Right lung (tissue), 10 donors: ENCODE measurements at places on chromosomes 1 and 21. TPM values are rescaled to one million over a fixed set of nuclear protein-coding genes. Genes with fewer than 3 reads are reported as not detected.
A peak's percentile ranks its signal among the peaks of the same experiment; 100 is the strongest.

CHODL gene
- polyA plus RNA-seq = 2.6 TPM

IGSF3 gene
- polyA plus RNA-seq = 50.1 TPM

MAP10 gene
- polyA plus RNA-seq = 4.6 TPM

CRYAA gene
- not detected for polyA plus RNA-seq

CLSTN1 gene
- polyA plus RNA-seq = 82.7 TPM

APOBEC4 gene
- polyA plus RNA-seq = 1.3 TPM

WNT2B gene
- polyA plus RNA-seq = 6.3 TPM

TMPRSS15 gene
- not detected for polyA plus RNA-seq

DNA sequence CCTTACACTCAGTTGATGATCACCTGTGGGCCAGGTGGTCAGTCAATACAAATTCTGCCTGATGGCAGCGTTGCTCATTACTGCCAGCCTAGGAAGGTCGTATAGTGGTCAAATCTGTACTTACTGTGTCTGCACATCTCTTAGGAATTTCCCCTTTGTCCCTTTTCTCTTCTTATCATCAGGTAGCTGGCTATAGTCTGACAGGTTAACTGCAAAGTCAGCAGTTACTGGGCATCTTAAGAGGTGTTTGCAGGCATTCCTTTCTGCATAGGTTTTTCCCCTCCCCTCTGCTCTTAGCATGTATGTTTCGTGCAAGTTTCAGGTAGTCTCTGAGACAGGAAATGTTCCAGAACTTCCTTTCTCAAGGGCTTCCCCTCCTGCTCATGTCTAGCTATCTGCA lies 298.7 kb downstream of the LRRIQ3 start:
- no peak for DNase-seq

GRCh38 chr21:40985370-40985769 lies 138.4 kb upstream of the DSCAM start:
- DNase-seq = no peak

- no peak for DNase-seq
Measured at GRCh38 chr1:29883411-29883832, 647.1 kb downstream of the PTPRU start.

- no peak for DNase-seq
Measured at GRCh38 chr21:25871566-25871965, 136.8 kb downstream of the GABPA start.

DNA sequence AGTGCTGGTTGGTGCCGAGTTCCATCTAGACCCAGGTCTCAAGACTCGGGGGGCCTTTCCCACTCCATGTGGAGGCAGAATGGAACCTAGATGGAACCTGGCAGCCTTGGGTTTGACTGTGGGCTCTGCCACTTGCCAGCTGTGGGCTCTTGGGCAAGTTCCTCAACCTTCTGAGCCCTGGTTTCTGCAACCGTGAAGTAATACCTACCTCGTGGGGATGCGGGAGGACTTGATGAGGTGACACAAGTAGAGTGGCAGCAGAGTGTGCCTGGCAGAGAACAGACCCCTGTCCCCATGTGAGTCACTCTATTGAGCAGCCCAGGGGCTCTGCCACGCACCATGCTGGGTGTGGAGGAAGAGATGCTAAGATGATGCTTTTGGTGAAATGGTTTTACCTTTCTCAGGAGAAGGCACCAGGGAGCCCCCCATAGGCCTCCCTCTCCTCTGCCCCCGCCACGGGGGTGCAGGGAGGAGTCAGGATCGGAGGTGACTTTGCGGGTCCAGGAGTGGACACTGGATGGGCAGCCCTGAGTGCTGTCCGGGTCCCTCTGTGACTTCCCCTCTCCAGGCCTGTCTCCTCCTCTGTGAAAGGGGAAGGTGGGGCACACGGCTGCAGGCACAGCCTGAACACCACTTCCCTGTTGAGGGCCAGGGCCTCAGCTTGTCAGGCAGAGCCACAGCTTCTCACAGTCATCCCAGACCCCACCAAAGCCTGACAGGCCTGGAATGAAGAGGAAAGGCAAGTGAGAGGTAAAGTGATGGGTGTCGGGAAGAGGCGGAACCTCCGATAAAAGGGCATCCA lies 36.7 kb upstream of the EDN2 start:
- DNase-seq = no peak

GRCh38 chr21:31092832-31093625 lies 54.8 kb upstream of the KRTAP19-8 start:
- DNase-seq = no peak

GRCh38 chr1:67711855-67712212 lies 26.8 kb downstream of the GADD45A start:
- no peak for DNase-seq

- no peak for DNase-seq
Measured at GRCh38 chr1:153760440-153760839, 14.8 kb upstream of the SLC27A3 start.

GRCh38 chr1:25804964-25805862 lies 5.2 kb downstream of the SELENON start:
- DNase-seq = no peak

GRCh38 chr1:32900956-32901822 lies at the start of gene TMEM54:
Gene TMEM54 (minus strand): TSS chr1:32901389. CDS start chr1:32901238, 151 bp downstream.
- DNase-seq = no peak

DNA sequence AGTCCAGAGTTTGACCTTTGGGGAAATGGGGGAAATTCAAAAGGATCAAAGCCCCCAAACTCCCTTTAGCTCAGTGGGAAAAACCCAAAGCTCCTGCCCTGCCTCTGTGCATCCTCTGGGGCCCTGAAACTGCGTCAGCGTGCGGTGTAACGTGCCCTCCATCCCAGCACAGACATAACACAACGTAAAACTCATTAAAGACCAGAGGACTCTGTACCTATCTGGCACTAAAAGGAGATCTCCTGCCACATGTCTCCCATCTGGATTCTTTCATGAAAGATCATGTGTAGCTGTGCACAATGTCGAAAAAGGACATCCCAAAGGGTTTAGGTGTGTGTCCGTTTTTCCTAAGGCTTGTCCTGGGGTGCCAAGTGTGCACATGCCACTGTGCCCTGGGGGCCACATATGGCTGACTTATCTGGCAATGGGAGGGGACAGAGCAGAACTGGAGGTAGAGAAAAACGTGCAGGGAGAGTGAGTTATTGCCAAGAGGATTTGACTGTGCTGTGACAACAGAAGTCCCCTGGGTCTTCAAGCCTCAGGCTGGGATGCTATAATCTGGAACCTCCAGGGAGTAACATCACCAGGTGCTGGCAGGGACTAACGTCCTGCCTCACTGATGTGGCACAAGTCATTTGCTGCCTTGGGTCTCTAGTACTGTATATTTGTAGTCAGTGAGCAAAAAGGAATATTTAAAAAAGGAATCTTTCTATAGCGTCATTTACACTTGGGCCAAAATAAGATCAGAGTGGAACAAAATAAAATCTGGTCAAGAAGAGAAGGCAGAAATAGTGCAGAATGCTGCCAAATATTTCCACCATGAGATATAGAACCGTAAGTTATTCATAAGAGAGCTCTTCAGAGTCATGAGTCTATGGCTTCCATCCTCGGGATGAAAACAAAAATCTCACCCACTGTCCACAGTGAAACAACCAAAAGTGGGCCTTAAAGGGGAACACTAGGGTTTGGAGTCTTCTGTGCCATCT lies 52.3 kb downstream of the ITPKB start:
- DNase-seq = no peak

GRCh38 chr1:11158720-11159321 lies 30.3 kb upstream of the ANGPTL7 start:
- peak; percentile 44 for DNase-seq

- DNase-seq = no peak
Measured at GRCh38 chr1:241443561-241443960, 76.0 kb downstream of the FH start.

DNA sequence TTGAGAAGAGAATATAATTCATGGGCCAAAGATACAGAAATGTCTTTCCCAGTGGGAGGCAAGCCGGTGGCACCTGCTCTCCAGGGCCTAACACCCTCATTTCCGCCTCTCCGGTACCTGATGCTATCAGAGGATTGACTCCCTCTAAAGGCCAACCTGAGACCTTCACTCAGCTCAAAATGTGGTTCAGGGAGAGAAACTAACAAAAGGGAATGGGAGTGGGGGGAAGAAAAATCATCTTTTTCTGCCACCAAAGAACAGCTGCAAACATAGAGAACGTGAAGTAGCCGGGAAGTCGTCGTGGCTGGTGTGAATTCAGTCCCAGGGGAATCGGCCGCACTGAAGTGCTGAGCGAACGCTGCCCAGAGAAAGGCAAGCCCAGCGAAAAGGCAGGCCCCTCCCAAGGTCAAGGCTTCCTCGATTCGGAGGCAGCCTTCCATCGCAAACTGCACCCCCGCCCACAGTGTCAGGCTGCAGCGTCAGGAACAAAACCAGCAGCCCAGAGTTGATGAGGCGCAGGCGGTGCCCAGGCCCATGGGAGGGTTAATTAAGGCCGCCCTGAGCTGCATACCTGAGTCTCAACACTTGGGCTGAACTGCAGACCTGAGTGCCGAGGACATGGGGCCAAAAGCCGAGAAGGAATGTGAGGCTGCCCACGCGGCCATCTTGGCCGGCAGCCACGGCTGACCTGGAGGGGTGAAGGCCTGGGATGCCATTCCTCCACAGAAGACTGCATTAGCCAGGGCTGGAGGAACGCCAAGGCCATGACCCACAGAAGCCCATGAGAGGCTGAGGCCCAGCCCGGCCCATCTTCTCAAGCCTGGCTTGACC lies 160.2 kb downstream of the PSMG1 start:
- no peak for DNase-seq

DNA sequence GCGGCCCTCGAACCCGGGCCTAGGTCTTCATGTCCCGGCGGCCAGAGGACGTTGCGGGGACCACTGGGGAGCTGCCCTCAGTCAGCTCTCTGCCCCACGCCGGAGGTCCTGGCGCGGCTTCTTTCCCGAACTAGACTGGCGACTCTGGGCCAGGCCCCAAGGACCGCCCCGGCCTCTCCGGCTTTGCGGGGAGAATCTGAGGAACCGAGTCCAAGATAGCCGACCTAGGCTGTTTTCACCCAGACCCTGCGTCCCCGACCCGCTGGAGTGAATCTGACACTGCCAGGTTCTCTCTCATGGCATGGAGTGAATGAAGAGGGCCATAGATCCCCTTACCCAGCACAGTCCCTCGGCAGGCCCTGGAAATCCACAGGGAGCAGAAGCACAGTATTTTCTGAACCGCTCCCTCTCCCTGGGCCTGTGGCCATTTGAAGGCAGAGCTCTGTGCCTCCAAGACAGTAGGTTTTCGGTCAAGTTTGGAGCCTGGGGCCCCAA lies 9.9 kb upstream of the BARHL2 start:
- no peak for DNase-seq

DNA sequence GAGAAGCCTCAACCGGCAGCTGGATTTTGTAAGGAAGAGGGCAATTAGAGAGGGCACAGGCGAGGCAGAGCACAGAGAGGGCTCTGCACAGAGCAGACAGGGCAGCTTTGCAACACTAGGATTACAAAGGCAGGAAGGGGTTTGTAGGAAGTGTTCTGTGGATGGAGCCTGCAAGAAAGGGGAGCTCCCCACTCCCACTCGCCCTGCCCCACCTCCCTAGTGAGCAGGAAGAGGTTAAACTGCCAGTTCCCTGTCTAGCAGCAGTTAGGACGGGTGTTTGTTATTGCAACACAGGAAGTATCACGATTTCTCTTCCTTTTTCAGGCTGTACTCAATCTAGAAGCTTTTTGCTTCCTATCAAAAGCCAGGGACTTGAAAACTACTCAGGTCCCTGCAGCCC lies 63.3 kb upstream of the LRRC8D start:
- DNase-seq = peak; percentile 58

- DNase-seq = no peak
Measured at GRCh38 chr1:246533371-246533905, 26.4 kb upstream of the SMYD3 start.

GRCh38 chr1:157960773-157961172 lies 32.7 kb upstream of the KIRREL1 start:
- no peak for DNase-seq

DNA sequence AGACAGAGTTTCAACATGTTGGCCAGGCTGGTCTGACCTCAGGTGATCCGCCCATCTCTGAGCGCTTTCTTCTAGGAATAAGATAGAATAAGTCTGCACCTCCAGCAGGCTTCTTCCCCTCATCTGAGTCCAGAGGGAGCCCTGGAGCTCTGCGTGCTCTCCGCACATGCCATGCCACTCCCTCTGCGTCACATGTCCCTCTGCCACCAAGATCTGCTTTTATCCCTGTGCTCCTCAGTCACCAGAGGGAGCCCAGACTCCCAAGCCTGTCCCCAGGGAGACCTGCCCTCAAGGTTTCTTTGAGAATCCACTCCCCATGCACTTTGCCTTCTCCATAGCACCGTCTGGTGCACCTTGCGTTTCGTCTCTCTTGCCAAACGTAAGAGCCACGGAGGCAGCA lies 213.0 kb downstream of the CAMTA1 start:
- DNase-seq = no peak

DNA sequence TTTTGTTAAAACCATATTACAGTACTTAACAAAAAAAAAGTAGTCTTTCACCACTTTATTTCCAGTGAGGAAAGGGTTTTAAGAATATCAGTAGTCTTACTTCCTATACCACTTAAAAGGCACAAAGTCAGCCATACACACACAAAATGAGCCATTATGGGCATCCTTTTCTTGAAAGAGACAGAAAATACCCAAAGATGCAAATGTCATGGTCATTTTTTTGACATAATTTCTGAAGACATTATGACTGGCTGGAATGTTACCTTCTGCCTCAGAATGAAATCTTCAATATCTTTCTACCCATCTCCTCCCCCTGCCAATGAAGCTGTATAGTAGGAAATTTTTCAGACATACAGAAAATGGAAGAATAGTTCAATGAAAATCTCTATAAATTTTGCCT lies 237.7 kb downstream of the SLC45A1 start:
- DNase-seq = no peak

DNA sequence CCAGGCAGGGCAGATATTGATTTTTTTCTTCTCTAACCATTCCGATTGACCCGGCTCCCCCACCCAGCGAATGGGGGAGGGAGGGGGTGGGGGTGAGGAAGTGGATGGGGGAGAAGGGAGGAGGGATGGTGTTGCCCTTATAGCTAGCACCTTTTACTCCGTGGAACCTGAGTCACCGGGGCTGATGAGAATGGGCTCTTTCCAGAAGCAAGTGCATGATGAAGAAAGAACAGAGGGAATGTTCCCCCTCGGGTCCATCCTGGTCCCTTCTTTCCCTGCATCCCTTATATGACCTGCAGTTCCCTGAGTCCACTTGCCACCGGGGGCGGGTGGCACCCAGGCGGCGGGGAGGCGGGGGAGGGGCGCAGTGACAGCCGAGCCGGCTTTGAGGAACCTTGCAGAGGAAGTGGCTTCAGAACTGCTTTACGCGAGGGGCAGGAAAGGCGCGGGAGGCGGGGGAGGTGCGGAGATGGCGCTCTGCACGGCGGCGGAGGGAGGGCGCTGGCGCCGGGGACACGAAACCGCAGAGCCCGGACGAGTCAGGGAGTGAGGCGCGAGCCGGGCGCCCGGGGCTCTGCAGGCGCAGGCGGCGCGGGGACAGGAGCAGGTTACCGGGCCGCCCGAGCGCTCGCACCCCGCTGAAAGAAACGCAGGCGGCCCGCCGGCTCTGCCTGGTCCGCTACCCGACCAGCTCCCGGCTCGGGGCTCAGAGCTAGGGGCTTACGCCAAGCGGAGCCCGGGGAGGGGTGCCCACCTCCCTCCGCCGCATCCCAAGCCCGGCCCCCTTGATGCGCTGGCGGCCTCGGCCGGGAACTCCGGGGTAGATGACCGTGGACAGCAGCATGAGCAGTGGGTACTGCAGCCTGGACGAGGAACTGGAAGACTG lies 49.7 kb downstream of the RASSF5 start:
- peak; percentile 35 for DNase-seq
